Lower leg skin (tissue), 4 donors: ENCODE measurements at places on chromosomes 4 and X. TPM values are rescaled to one million over a fixed set of nuclear protein-coding genes. Genes with fewer than 3 reads are reported as not detected.

Gene HOPX
- total RNA-seq: 1,695 TPM

DNA sequence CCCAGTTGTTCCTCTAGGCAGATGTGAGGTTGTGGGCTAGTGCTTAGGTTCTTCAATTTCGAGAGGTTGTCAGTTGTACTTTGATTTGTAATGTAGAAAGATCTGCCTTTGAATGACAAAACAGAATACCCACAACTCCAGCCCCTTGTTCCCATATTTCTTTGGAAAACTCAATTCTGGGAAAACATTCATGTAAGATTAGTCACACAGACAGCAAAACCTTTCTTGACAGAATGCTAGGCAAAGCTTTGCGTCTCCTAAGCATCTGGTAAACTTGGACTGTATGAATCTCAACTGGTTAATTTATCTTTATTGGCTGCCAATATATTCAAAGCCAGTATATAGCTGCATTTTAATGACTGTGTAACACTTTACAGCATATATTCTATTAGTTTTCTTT lies 34.9 kb downstream of the NOCT start:
- no peak for DNase-seq

- DNase-seq: no peak
These were observed 26.0 kb downstream of the ADD1 start for GRCh38 chr4:2869659-2870058.

DNA sequence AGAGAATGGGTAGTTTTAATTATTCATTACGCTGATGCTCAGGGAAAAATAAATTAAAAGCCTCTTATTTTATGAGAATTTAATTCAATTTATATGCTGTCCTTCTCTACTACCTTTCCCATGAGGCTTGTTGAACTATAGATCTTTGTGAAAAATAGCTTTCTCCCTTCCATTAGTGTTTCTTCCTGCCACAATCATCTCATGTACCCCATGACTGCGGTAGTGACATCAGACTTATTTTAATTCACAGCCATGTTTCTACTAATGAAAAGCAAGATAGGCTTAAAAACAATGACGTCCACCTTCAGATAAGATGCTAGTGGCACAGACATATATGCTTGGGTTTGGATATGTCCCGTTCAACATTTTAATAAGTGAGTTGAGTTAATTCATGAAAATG lies 87.4 kb upstream of the TMEM47 start:
- DNase-seq: no peak

DNA sequence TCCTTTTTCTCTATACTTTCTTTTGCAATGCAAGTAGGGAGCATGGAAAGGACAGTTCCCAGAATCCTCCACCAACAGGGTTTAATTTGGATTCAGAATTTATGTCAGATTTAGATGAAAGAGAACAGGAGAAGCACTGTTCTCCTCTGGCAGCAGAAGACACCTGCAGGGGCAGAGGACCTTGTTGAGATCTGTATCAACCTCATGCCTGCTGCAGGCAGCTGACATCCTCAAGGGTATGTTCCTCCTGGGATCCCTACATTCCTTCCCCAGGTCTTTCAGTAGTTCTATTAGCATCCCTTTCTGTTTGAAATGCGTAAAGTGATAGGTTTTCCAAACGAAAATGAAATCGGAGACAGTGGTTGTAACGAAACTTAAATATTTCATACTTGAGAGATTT lies 10.6 kb upstream of the GUCY1A1 start:
- DNase-seq: no peak

DNA sequence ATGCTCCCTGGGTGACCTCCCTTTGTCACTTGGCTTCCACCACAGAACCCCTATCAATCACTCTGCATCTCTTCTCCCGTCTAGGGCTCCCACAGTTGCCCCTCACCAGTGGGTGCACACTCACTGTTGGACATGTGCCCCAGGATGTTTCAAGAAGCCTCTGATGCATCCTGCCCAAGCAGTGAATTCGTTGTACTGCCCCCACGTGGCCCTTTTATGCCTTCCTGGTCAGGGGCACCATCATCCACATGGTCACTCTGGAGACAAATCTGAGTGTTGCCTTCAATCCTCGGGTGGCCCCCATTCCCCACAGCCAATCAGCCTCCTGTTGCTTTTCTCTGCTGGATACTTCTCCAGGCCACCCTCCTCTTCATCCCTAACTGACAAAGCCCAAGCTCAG lies 12.2 kb downstream of the ITIH6 start:
- no peak for DNase-seq

DNA sequence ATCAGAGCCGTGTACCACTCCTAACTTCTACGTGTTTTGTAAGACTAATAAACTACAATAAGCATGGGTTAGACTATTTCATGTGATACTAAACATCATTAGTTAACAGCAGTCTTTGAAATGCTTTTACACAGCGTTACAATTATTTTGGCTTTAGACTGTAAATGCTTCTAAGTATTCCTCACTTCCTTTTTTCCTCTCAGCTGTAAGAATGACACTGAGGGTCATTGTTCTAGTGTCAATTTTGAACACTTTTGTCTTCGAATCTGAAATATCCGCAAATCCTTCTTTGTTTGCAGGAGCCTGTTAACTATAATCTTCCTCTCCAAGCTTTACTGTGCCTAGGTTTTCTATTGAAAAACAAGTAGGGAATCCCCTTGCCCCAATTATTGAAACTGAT lies 1.5 kb downstream of the ABCE1 start:
- no peak for DNase-seq

- DNase-seq: no peak
These were observed 98.9 kb downstream of the IQCM start for GRCh38 chr4:149716728-149717127.

GRCh38 chr4:90126805-90127204 lies 389 bp upstream of the CCSER1 start:
- no peak for DNase-seq
